ENCODE measurements at places on chromosomes 5 and 9.
A peak's percentile ranks its signal among the peaks of the same experiment; 100 is the strongest.

DNA sequence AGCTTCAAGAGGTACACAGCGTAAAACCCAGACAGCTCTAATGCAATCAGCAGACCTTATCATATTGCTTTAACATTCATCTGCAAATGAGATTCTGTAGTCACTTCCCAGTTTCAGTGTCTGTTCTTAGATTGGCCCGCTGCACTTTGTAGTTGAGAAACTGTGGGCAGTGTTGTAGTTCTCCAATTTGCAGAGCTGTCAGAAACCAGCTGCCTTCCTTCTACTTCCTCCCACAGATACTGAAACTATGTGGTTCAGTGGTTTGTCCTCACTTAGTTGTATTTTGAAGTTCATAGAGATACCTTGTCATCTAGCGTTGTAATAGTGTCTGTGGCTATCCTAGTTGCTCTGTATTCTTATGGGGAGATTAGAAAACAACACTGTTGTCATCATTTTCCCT lies 39.6 kb upstream of the TRIM36 start:
- DNase-seq, result no peak

GRCh38 chr5:10701567-10702039 lies 59.4 kb downstream of the DAP start:
- peak; percentile 56 for DNase-seq

DNA sequence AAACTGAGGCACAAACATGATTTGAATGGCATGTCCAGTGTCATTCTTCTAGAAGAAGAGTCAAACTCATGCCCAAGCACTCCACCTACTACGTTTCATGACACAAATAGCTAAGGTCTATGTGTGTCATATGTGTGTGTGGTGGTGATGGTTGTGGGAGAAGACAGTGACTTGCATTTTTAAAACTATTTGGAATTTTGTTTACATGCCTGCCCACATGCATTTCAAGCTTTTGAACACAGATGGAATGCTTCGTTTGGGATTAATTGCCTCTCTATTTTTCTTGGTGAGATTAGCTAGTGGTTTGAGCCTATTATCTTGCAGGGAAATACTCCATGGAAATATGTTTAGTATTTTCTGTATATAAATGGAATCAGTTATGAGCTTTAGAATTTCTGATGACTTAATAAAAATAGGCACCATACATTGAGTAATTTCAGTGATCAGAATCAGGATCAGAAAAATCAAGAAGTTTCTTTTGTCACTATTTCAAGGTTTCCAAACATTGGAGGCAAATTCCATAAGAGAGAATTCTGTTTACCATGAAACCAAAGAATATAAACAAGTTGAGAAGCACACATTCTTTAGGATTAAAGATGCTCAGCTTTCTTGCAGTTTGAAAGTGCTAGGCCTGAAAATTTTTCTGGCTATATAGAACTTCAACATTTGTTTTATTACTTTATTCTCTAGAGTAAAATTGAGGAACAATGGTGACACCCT lies 260.3 kb upstream of the SEMA6A start:
- no peak for DNase-seq

- peak; percentile 10 for DNase-seq
These were observed 14.2 kb downstream of the COL5A1 start for GRCh38 chr9:134655586-134656333.

GRCh38 chr5:66923457-66923856 lies 273.1 kb downstream of the CD180 start:
- DNase-seq, result no peak

DNA sequence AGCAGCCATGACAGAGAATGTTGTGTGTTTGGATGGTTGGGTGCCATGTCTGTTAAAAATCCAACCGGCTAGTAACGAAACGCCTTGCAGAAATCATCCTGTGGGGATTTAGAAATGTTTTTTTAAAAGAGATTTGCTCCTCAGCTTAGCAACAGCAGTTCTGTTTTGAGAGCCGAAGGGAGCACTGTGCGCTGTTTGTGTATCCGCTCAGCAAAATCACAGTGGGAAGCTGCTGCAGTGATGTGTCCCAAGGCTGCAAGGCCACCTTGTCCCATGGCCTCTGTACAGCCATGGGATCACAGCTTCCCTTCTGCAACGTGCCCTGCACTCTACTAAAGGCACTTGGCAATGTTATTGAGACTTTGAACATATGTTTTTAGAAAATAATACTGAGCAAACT lies 40.9 kb downstream of the TRIO start:
- DNase-seq, result no peak

- no peak for DNase-seq
These were observed 3.6 kb downstream of the FOXI1 start for GRCh38 chr5:170109059-170110031.

DNA sequence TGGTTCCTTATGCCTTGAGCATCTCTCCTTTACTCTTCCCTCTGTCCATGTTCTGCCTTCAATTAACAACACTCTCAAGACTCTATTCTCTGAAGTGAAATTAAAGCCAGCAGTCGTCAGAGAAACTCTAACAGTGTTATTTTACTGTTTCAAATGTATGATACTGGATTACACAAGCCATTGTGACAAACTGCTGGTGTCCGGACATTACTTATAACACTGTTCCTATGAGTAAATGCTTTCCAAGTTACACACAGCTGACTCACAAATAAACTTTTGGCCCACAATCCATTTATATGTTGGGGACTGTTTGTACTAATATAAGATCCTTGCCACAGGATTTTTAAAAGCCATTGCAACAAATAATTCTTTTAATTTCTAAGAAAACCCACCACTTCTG lies 63.2 kb upstream of the GHR start:
- DNase-seq, result no peak

DNA sequence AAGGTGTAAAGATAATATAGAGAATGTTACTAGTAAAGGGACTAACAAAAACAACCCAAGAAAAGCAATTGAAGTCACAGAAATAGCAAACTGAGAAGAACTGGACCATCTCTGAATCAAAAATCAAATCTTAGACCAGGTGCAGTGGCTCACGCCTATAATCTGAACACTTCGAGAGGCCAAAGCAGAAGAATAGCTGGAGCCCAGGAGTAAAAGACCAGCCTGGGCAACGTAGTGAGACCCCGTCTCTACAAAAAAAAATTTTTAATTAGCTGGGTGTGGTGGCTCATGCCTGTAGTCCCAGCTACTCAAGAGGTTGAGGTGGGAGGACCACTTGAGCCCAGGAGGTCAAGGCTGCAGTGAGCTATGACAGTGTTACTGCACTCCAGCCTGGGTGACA lies 27.3 kb downstream of the WNT8A start:
- DNase-seq, result no peak

DNA sequence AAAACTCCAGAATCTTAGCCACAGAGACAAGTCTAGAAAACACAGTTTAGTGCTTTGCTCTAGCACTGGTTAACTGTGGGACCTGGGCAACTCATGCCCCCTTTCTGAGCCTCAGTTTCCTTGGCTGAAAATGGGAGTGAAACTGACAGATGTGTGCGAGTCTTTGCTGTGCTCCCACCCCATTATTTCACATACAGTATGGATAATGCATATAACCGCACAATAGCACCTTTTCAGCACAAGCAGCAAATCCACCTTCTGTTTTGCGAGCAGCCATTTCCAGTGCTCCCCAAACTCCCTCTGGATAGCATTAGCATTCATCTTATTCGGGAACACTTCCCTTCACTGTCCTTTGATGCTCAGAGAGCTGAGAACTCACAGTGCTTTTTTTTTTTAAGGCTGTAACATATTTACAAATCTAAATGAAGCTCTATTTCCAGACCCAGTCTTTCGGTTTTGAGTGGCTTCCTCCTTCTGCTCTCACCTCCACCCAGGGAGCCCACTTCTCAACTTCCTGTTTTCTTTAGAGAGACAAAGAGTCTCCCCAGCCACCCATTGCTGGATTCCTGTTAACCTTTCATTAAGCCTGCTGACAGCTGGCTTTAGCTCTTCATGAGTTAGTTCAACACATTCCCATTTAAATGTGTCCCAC lies 49.2 kb downstream of the TIMD4 start:
- DNase-seq, result peak; percentile 71

GRCh38 chr5:57054135-57054534 lies 102.2 kb upstream of the MIER3 start:
- DNase-seq, result no peak

- DNase-seq, result peak; percentile 25
These were observed 35.5 kb downstream of the DDX46 start for GRCh38 chr5:134794082-134794481.

DNA sequence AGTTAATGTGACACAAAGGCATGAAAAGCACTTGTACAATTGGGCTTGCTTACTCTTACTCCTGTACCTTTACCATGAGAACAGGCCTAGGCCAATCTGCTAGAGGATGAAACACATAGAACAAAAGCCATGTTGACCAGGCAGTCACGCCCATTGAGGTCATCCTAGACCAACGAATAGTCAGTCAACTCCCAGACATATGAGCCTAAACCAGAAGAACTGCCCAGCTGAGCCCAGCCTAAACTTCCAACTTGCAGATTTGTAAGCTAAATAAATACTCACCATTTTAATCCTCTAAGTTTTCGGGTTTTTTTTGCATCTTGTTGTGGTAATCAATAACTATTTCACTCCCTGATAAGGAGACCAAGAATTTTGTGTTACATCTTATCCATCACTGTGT lies 164.8 kb upstream of the ADRA1B start:
- no peak for DNase-seq

DNA sequence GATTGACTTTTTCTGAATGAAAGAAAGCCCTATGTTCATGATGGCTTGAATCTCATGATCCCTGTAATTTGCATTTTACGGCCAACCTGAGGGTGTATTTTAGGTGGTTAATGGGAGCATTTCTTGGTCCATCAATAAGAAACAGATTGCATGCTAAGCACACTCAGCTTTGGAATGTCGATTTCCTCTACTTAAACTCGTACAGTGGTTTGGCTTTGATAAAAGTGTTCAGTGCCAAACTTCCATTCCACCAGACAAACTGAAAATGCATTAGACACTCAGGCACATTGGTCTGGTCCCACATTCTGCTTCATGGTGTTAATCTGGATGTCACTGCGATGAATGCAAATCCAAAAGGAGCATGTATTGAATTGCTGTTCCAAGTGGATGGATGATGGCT lies 77.0 kb downstream of the VCAN start:
- no peak for DNase-seq

DNA sequence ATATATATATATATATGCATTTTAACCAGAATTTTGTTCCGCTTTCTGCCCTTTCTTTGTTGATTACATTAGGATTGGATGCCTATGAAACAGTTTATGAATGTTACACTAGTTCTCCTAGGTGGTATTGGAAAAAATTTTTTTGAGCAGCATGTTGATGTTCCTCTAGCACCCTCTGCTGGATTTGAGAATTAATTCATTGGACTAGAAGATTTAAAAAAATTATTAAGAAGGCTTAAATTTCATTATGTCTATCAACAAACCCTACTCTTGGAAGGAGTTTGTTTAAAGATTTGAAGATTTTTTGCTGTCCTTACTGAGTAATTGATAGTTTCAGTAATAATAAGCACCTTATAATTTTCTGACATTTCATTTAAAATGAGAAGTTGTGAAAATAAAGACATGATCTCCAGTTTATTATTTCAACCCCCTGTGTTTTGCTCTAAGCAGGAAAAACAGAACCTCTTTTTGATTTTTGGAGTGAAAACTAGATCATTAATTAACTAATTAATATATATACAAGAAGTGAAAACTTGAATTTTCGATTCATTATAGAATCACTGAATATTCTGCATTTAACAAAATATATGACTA lies 89.6 kb downstream of the CCDC171 start:
- peak; percentile 53 for DNase-seq

DNA sequence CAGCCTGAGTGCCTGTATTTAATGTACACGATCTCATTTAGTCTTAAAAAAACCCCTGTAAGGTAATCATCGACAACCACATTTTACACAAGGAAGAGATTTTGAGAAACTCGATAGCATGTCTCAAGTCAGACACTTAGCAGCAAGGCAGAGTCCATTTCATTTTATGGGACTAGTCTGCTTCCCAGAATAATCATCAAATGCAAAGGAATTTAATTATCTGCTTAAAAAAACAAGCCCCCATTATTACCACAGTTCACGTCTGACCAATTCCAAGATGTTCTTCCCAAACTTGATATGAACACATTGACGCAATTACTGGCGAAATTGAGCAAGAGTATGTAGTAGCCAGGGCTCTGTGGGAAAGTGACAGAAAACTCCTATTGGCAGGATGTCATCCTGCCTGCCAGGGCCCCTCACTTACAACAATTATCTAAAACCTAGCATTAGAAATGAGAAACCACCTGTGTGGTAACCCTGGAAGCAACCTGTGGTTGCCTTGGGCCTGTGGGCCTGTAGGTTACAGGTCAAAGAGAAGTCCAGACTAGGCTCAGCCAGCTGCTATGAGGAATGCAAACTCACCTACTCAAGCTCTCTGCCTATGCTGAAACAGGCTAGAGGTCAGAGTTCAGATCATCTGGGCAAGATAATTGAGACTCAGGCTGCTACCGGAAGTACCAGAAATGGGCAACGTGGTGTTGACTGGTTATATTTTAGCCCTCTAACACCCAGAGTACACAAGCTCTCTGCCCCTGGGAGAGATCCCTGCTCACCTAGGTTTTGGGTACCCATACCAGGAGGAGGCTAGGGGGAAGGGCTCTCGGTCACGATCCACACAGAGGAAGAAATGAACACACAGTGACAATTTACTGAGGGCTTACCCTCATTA lies 1.6 kb downstream of the B4GALT1 start:
- DNase-seq, result peak; percentile 79

GRCh38 chr5:79547429-79547822 lies 33.5 kb upstream of the HOMER1 start:
- DNase-seq, result peak; percentile 65

GRCh38 chr5:154163327-154164248 lies 26.9 kb upstream of the GALNT10 start:
- peak; percentile 20 for DNase-seq

GRCh38 chr9:134943836-134944235 lies 26.1 kb upstream of the FCN1 start:
- no peak for DNase-seq

GRCh38 chr5:142767911-142768310 lies 2.3 kb upstream of the ARHGAP26 start:
- no peak for DNase-seq

DNA sequence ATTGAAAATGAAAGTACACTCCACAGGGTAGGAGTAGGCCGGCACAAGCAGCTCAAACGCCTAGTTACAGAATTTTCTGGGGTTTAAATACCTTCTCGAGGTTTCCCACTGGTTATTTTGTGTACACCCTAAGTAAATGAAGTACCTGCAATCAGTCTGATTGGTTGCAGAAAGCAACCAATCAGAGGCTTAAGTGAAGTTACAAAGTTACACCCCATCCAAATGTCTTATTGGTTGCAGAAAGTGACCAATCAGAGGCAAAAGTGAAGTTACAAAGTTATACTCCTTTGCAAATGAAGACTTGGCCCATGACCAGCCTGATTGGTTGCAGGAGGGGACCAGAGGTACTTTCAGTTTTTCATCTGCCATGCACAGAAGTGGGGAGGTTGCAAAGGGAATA lies 33.2 kb upstream of the ERAP2 start:
- no peak for DNase-seq

- peak; percentile 15 for DNase-seq
These were observed 15.1 kb downstream of the ADRB2 start for GRCh38 chr5:148841519-148841918.

- DNase-seq, result no peak
These were observed 40.6 kb downstream of the DENND4C start for GRCh38 chr9:19271081-19271480.
